ENCODE measurements at places on chromosomes 3 and 15.

DNA sequence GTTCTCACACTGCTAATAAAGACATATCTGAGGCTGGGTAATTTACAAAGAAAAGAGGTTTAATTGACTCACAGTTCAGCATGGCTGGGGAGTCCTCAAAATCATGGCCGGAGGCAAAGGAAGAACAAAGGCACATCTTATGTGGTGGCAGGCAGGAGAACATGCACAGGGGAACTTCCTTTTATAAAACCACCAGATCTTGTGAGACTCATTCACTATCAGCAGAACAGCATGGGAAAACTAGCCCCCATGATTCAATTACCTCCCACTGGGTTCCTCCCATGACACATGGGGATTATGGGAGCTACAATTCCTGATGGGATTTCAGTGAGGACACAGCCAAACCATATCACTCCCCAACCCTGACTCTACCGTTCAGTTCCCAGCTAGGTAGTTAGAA, 59.7 kb upstream of the MINAR1 start:
- no peak for DNase-seq

DNA sequence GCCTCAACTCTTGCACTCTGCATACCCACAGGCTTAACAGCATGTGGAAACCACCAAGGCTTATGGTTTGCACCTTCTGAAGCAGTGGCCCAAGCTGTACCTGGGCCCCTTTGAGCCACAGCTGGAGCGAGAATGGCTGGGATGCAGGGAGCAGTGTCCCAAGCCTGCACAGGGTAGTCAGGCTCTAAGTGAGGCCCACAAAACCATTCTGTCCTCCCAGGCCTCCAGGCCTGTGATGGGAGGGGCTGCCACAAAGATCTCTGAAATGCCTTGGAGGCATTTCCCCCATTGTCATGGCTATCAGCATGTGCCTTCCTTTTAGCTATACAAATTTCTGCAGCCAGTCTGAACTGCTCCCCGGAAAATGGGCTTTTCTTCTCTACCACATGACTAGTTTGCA, 12.5 kb upstream of the CMSS1 start:
- no peak for DNase-seq

- DNase-seq: peak; percentile 66
Measured at GRCh38 chr3:60316121-60316797, 935.0 kb downstream of the FHIT start.

GRCh38 chr3:180408654-180409053, 193.3 kb upstream of the TTC14 start:
- DNase-seq: no peak

GRCh38 chr15:62035256-62035924, 24.9 kb downstream of the VPS13C start:
- peak; percentile 69 for DNase-seq

- peak; percentile 15 for DNase-seq
Measured at GRCh38 chr15:39663704-39664250, 82.9 kb downstream of the THBS1 start.

DNA sequence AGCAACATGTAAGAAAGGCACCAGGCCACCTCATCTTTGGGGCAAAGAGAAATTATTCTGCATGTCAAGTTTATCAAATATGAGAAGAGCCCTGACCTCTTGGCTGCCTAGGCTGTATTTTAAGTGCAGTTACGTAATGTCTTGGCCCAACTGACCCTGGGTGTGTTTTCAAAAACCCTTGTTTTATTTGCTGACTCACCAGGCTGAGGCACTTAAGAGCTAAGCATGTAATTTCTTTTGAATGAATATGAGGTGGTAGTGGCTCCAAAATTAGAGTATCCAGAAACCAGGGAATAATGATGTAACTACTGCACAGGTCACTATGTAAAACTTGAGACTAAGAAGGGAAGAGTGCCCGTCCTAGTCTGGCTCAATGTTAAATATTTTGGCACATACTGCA, 24.3 kb downstream of the PGPEP1L start:
- DNase-seq: peak; percentile 67

DNA sequence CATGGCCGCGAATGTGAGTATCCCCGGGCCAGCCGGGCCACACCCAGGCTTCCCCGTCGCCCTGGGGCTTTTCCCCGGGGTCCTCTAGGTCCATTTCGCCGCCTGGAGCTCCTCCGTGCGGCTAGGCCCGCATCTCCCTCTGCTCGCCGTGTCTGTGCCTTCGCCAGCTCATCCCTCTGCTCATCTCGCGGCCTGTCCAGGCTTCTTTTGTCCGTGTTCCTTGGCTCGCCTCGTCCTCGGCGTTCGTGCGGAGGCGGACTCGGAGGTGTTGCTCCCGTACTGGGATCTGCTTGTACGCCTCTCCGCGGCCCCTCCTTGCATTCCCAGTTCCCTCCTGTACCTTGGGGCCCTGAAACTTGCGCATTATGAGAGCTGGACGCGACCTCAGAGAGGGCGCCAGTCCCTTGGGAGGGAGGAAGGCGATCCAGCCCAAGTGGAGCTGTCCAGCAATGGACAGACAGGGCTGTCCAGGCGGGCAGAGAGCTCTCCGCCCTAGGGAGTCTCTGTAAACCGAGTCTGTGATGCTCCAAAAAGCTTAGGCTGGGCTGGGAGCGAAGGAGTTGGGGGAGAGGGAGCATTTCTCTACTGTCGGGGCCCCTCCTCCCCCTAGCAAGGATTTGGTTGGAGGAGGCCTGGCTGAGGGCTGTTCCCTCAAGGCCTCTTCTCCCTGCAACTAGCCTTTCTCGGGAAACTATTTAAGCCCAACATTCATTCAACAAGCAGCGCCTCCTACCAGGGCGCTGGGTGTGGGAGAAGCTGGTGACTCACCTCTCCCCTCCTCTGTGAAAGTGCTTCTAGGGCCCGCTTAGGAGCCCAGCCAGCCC, 553 bp downstream of the TMEM43 start:
- peak; percentile 95 for DNase-seq

DNA sequence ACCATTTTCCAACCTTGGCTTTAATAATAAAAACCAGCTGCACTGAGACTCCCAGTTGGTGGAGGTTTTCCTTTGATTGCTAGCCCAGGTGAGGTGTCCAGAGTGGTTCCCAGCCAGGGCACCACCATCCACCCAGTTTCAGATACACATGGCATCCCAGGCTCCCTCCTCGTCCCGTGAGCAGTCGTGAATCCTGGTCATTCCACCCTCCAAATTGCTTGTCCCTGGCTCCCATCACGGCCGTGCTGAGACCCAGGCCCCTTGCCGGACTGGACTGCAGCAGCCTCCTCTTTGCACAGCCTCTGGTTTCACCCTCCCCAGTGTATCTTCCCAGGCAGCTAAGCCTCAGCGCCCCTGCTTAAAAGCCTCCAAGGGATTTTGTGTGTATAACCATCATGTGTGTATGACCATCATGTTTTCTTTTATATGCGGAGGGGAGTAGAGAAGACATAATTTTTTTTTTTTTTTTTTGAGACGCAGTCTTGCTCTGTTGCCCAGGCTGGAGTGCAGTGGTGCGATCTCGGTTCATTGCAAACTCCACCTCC, 106.3 kb downstream of the ETFA start:
- no peak for DNase-seq

DNA sequence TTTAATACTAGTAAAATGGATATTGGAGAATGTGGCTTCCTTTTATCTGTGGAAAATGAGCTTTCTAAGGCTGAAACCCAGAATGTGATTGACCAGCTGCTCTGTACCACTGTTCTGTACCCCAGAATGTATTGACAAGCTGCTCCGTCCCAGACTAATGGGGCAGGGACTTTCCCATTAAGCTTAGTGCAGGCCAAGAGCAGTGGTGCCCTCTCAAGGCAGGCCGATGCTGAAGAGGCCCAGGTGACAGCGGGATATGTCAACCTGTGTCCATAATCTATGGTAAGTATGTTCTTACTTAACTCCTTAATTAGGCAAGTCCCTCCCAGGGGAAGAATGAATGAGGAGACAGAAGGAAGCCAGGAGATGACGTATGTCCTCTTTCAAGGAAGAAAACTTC, 31.1 kb downstream of the SGO1 start:
- DNase-seq: no peak

DNA sequence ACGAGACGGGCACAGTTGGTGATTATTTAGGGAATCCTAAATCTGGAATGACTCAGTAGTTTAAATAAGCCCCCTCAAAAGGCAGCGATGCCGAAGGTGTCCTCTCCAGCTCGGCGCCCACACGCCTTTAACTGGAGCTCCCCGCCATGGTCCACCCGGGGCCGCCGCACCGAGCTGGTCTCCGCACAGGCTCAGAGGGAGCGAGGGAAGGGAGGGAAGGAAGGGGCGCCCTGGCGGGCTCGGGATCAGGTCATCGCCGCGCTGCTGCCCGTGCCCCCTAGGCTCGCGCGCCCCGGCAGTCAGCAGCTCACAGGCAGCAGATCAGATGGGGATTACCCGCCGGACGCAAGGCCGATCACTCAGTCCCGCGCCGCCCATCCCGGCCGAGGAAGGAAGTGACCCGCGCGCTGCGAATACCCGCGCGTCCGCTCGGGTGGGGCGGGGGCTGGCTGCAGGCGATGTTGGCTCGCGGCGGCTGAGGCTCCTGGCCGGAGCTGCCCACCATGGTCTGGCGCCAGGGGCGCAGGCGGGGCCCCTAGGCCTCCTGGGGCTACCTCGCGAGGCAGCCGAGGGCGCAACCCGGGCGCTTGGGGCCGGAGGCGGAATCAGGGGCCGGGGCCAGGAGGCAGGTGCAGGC, 318.0 kb downstream of the FGF12 start:
- DNase-seq: peak; percentile 16

GRCh38 chr3:19901337-19901736, 32.7 kb downstream of the EFHB start:
- DNase-seq: peak; percentile 39

GRCh38 chr3:101270149-101270548, 50.2 kb downstream of the IMPG2 start:
- no peak for DNase-seq

DNA sequence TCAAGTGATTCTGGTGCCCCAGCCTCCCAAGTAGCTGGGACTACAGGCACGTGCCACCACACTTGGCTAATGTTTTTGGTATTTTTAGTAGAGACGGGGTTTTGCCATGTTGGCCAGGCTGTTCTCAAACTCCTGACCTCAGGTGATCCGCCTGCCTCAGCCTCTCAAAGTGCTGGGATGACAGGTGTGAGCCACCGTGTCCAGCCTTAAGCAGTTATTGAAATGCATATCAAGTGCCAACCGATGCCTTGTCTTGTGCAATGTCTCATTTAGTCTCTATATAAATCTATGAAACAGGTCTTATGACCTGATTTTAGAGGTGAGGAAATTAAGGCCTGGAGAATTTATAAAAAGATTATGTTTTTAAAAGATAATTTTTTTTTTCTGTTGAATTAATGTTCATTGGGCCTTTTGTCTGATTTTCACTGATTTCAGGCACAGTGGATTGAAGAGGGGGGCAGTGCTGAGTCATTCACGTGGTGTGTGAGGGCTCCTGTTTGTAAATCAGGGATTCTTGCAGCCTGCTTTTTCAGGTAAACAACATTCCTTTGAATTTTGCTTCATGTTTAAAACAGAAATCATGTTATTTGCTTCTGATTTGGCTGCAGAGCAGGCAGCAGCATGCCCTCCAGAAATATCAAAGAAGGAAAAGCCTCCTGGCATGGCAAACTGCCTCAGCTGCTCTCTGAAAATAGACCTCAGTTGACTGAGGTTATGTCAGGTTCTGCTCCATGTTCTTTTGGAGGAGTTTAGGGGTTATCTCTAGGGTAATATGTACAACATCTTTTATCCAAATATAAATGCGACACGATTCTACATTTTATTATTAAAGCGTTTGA, 407.0 kb upstream of the RGMA start:
- no peak for DNase-seq

DNA sequence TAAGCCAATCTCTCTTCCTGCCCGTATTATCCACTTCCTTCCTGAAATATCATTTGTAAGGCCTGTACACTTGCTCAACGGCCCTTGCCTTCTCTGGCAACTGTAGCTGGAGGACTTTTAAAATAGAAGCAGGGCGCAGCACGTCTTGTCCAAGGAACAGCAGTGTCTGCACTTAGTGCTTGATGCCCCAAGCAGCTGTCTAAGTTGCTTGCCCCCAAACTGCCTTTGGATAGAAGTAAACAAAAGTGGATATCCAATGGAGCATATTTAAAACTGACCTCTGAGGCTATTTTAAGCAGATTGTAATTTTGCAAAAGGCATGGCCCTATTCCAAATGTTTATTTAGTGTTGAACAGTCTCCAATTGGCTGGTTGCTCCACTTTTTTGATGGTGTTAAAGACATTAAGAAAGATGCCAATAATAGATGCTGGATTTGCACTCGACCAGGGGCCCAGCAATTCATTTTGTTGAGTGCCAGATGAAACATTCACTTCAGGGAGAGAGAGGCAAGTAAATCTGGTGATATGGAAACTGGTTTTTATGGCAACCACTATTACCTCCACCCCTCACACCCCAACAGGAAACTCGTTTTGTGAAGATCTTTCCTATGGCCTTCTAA, 526.8 kb upstream of the TBL1XR1 start:
- peak; percentile 64 for DNase-seq

- no peak for DNase-seq
Measured at GRCh38 chr15:66942649-66943390, 122.6 kb upstream of the SMAD3 start.

DNA sequence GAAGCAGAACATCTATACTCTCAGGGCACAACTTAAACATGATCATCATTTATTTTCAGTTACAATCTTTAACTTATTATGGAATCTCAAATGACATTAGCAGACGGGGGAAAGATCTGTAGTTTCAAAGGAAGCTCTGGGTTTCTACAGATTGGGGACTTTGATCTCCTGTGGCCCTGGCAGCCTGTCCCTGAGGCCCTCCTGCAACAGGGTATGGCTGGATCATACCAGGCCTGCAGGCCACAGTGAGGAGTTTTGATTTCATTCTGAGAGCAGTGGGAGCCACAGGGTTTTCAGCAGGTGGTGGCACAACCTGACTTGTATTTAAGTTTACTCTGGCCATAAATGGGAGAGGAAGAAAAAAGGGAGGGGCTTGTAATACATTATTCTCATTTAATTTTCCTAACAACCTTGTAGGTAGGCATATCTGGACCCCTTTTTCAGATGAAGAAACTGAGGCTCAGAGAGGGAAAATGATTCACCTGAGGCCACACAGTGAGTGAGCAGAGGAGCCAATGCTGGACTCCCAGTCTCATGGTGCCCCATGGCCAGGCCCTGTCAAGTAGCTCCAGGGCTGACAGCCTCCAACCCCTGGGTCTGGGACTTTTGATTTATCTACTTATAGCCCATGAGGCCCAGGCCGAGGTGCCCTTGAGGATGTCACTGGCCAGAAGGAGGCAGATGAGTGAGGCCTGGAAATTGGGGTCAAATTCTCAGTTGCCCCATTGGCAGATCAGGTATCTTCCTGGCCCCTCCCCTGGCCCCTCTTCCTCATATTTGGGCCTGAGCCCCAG, 71.0 kb downstream of the ATP2B2 start:
- no peak for DNase-seq

DNA sequence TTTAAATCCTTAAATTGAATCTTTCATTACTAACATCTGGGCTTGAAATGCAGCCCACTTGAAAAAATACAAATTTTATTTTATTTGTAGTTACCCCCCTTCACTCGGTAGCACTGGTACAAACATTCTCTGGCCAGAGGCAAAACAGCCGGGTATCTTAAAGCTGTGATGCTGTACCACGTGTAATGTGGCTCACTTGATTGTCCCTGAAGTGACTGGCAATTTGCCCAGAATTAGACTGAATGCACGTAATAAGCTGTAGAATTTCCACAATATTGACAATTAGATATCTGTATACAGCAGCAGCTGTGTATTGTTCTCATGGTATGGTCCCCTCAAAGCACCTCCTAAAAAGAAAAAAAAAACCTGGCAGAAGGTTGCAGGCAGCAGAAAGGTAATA, 192.8 kb upstream of the TBC1D5 start:
- DNase-seq: peak; percentile 18

- DNase-seq: no peak
Measured at GRCh38 chr3:39592311-39593050, 125.0 kb downstream of the MOBP start.

GRCh38 chr15:93209690-93210445, 120.9 kb upstream of the RGMA start:
- no peak for DNase-seq

- no peak for DNase-seq
Measured at GRCh38 chr3:13200946-13201345, 127.7 kb upstream of the IQSEC1 start.
